ENCODE measurements at places on chromosomes 7 and 10.

DNA sequence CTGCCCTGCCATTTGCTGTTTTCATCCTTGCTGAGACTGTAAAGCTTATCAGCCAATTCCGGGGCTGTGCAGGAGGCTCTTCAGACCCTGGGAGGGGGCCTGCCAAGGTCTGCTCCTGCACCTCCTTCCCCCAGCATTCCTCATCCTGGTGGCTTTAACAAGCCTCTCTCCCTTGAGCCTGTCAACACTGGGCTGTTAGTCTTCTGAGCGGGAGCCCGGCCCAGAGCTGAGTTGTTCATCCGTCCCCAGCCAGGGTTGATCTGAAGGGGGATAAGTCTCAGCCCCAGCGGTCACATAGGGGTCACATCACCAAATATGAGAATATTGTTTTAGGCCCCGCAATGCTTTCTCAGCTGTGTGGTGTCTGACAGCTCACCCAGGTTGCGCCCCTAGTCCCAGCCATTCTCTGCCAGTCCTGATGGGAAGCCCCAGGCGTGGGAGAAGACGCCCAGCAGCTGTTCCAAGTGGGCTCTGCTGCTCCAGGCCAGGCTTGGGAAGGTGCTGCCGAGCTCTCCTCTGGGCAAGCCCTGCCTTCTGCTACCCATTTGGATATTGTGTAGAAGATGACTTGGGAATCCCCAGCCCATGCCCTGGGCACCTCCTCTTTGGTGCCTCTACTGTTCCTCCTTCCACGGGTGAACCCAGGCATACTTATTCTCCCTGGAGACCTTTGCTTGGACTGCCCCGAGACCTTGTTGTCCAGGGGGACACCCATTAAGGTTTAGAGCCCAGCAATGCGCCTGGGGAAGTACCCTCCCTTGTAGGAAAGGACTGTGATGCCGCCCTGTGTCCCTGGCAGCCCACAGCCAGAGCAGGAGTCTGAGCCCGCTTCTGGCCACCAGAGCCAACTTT is 23.5 kb upstream of the TRIM8 start:
- no peak overlapping the region for H3K4me3 ChIP-seq
- no peak overlapping the region for H3K27ac ChIP-seq
- H3K4me1 ChIP-seq, result no peaks in the 10 kb centered on the region
- H3K27me3 ChIP-seq, result no peaks in the 10 kb centered on the region
- DNase-seq, result no peak
- H3K36me3 ChIP-seq, result no peaks in the 10 kb centered on the region

DNA sequence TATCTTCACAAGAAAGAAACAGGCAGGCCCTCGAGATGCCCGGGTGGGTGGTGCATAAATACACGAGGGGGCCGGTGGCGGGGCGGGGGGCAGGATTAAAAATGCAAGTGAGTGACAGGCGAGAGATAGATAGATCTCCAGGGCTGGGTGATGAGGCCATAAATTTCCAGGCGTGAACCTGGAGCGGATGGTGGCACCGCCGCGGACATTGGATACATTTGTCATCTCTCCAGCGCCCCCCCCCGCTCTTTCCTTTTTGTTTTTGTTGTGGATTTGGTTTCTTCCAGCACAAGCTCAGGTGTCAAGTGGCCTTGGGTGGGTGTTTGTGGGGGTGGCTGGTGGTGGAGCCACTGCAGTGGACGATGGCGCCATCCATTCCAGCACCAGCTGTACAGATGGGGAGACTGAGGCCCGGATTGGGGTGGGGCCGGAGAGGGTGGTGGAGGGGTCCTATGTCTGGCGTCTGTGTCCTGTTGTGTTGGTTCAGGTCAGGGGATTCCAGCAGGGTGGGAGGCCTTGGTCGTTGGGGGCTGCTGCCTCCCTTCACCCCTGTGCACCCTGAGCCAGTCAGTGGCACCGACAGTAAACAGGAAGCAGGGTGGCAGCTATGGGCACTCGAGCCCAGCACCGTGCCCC is 2.9 kb downstream of the ELFN1 start:
- no peak overlapping the region for H3K27ac ChIP-seq
- peaks cover 69% of the 10 kb centered on the region for H3K27me3 ChIP-seq
- no peaks in the 10 kb centered on the region for H3K36me3 ChIP-seq

DNA sequence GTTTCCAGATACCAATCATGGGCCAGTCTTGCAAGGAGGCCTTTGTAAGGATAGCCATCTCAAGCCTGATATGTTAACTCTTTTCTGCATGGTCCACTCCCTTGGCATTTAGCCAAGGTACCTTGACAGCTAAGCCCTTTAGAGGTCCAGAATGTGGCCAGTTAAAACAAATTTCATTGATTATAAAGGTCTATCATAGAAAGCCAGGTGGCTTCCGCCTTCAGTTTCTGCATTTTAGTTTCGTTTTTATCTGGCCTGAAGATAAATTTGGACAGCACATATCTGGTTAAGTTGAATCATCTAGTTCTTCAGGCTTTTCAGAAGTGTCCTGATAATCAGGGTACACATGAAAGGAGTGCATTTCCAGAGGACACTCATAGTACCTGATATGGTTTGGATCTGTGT is 30.7 kb downstream of the ANKIB1 start:
- H3K4me3 ChIP-seq, result no peak overlapping the region
- no peak for DNase-seq
- H3K36me3 ChIP-seq, result no peaks in the 10 kb centered on the region
- H3K27me3 ChIP-seq, result no peaks in the 10 kb centered on the region

- peaks cover 45% of the 10 kb centered on the region for H3K36me3 ChIP-seq
- no peaks in the 10 kb centered on the region for H3K4me1 ChIP-seq
- H3K27ac ChIP-seq, result no peak overlapping the region
Measured at GRCh38 chr10:74099420-74099819, 51.2 kb downstream of the AP3M1 start.

DNA sequence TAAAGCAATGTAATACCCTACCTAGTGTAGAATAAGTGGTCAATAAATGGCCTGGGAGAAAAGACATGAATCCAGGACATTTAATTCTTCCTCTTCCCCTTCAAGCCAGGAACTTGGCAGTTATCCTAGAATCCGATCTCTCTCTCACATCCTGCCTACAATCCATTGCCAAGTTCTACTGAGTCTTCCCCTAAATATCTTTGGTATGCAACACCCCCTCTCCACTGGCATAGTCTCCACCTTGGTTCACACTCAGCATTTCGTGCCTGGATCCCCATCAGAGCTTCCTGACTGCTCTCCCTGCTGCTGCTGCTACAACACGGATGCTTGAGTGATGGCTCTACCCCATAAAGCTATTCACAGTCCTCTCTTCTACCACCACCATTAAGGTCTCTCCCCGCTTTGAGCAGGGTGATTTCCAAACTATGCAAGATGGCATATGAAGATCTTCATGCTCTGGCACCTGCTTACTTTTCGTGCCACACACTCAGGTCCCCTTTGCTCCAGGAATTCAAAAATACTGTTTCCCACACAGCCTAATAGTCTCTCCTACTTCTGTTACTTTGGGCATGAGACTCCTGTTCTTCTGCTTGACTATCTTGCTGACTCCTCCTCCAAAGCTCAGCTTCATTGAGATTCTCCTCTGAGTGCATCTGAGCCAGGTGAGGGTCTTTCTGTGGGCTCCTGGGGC is 4.8 kb downstream of the ANK3 start:
- peak overlapping the region; percentile 55 for H3K27ac ChIP-seq
- no peaks in the 10 kb centered on the region for H3K27me3 ChIP-seq
- H3K36me3 ChIP-seq, result no peaks in the 10 kb centered on the region
- DNase-seq, result peak; percentile 77
- H3K4me1 ChIP-seq, result peaks cover 41% of the 10 kb centered on the region

DNA sequence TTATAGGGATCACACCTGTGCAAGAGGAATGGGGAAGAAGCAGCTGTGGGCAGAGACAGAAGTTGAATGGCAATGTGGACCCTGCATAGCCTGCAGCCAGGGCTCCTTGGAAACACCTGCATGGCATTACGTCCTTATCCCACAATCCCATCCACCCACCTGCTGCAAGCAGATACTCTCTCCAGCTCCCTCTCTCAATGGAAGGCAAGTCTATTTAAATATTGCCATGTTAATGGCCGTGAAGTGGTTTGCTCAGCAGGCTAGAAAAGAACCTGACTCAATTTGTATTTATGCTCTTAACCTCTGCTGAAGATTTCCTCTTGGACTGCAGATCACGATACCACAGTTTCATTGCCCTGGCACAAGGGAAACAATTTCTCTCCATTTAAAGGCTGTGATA is 417.0 kb downstream of the TYW1 start:
- DNase-seq, result no peak
- H3K36me3 ChIP-seq, result no peaks in the 10 kb centered on the region
- H3K27ac ChIP-seq, result no peak overlapping the region
- H3K4me3 ChIP-seq, result no peak overlapping the region
- H3K4me1 ChIP-seq, result no peaks in the 10 kb centered on the region

GRCh38 chr7:118420888-118421287 is 196.4 kb downstream of the ANKRD7 start:
- H3K36me3 ChIP-seq, result no peaks in the 10 kb centered on the region
- H3K27me3 ChIP-seq, result no peaks in the 10 kb centered on the region
- no peak overlapping the region for H3K27ac ChIP-seq
- no peak overlapping the region for H3K4me3 ChIP-seq
- no peak for DNase-seq

DNA sequence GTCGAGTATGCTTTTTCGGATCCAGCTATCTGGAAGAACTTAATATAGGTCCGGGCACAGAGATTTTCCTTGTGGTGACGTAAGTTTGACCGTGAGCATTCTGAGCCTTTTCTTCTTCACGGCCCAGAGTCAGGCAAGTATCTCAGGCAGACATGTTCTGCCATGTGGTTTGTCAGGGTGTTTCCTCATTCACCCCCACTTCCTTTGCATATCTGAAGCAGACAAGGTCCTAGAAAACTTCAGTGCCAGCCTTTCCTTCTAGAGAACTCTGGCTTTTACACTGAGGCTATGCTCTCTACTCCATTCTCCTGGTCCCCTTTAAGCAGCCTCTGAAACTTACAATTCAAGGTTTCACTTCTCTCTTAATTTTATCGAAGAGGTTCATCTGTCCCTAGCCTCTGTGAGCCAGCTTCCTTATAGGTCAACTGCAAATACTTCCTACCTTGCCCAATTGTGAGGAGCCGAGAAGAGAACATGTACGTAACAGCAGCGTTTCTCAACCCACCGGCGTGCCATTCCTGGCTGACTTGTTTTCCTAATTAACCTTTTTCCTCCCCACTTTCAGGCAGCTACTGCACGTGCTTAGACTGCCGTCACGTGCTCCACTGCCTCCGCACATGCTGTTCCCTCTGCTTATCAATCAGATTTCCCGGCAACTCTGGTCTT is 47.3 kb downstream of the CDCA7L start:
- no peak for DNase-seq
- no peak overlapping the region for H3K27ac ChIP-seq
- H3K4me1 ChIP-seq, result 0 out of 2 replicates have a peak, but pooled peaks cover 4% of the 10 kb centered on the region
- no peak overlapping the region for H3K4me3 ChIP-seq
- no peaks in the 10 kb centered on the region for H3K27me3 ChIP-seq

DNA sequence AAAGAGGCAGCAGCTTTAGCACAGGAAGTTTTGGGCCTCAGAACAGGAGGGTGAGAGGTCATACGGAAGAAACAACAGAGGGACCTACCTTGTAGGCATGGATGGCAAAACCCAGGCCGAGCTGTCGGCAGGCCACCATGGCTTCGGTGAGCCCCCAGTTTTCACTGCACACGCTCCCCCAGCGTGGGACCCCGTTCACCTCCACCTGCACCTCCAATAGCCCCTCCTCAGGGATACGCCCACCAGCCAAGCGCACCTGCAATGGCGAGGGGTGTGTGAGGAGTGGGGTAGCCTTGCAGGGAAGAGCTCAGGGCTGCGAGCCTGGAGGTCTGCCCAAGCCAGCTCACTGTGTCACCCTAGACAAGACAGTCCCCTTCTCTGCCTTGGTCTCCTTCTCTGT is 11.3 kb downstream of the LOXL4 start:
- DNase-seq, result no peak
- H3K4me3 ChIP-seq, result no peak overlapping the region
- H3K27ac ChIP-seq, result no peak overlapping the region
- no peaks in the 10 kb centered on the region for H3K27me3 ChIP-seq

All from PC-9 (cell line).